ENCODE measurements at places on chromosomes 6 and 20. TPM values are rescaled to one million over a fixed set of nuclear protein-coding genes. Genes with fewer than 3 reads are reported as not detected.
A peak's percentile ranks its signal among the peaks of the same experiment; 100 is the strongest.

NRSN1 gene
- not detected for total RNA-seq

CHD6 gene
- 17.4 TPM for total RNA-seq

GRCh38 chr20:18133962-18134361 lies 3.7 kb upstream of the KAT14 start:
- DNase-seq: no peak

DNA sequence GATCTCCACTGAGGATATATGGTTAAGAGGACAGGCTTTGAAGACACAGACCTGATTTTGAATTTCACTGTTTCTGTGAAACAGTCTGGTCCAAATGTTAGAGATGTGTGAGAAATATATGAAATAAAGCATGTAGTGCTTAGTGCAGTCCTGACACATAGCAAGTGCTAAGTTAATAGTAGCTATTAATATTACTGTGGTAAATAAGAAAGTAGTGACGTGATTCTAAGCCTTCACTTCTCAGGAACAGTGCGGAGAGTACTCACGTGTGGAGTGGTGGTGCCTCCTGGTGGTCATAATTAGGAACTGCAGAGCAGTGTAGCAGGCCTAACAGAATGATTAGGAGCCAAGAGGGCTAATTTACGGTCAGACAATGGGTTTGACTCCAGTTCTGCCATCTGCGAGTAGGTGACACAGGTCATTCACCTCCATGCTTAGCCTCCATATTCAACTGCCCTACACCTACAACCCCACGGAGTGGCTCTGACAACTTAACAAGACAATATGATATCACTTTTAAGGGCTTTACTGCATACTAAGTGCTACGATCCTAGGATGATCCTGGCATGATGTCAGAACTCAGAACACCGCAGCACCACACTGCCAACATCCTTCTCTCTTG lies 106.2 kb downstream of the JPH2 start:
- peak; percentile 83 for DNase-seq

DNA sequence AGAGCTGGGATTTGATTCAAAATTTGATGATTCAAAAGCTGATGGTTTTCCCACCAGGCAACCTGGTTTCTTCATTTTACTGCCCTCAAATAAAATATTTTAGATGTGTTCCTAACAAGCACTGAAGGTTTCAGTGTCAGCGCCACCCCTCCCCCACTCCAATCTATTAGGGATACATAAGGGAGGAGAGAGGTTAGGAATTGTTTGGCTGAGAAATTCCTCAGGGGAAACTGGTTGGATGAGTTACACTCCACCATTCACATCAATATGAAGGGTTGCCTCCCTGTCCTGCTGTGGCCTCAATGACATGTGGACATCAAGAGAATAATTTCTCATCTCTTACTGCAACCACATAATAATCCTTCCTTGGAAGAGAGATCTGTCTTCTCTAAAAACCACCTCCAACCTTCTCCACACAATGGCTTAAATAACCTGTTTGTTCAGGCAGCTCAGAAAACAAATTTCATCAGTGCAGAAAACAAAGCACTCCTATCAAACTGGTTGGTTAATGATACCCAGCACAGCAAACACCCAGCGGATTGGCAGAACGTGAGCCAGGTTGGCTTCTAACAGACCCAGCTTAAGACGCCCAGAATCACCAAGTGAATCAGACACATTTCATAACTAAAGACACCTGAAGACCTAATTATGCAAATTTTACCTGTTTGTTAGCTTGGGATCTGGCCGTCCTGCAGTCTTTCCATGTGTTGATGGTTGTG lies 136.0 kb upstream of the SGK1 start:
- no peak for DNase-seq

- DNase-seq: no peak
Observed at GRCh38 chr20:49669601-49670189, 44.0 kb downstream of the B4GALT5 start.

- DNase-seq: peak; percentile 78
Observed at GRCh38 chr20:16615199-16615598, 42.0 kb upstream of the KIF16B start.

Measured in RPMI7951 (cell line).